ENCODE measurements at places on chromosomes 1 and 21.

DNA sequence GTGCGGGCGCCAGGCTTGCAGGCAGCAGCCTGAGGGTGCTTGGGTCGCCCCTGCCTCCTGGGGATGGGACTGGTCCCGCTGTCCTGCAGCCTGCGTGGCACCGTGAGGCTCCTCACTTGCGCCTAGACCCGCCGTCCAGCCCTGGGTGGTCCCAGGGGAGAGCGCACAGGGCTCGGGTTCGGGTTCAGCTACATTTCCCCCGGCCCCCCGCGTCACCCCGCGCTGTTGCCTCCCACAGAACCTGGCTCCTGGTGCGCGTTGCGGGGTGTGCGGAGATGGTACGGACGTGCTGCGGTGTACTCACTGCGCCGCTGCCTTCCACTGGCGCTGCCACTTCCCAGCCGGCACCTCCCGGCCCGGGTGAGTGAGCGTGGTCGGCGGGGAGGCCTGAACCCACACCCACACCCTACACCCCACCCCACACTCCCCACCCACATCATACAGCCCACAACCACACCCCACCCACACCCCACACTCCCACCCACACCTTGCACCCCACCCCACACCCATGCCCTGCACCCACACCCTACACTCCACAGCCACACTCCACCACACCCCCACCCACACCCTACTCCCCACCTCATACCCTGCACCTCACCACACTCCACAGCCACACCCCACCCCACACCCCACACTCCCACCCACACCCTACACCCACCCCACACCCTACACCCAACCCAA, 6.2 kb upstream of the PFKL start:
- DNase-seq, result no peak

- no peak for DNase-seq
These were observed 2.1 kb downstream of the TTC22 start for GRCh38 chr1:54798769-54799641.

DNA sequence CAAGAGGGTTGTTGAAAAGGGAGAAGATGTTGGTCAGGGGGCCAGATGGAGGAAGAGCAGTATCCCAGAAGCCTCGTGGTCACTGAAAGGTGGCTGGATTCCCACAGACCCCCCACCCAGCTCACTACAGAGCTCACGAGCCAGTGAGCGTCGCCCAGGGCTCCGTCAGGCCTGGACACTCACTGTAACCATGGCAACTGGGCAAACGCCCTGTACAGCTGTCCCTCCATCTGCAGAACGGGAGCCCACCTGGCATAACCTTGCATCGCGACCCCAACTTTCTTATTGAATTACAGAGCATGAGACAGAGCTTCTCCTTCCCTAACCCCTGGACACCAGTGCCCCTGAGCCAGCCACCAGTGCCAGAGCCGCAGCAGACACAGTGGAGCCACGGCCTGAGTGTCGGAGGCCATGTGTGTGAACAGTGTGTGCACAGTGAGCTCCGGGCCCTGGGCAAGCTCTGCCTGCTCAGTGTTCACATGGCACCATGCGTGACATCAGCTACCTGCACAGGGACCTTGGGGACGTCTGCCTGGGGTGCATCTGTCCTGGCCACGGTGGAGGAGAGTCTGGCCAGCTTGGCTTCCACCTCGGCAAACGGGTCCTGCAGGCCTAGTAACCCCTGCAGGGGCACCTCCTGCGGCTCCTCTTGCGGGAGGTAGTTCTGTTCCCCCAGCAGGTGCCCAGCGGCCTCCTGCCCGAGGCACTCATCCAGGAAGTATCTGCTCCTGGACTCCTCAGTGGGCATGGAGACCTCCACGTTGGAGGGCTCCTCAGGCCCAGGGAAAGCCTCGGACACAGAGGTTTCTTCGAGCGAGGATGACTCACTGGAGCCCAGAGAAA, 25.9 kb upstream of the DDOST start:
- no peak for DNase-seq

DNA sequence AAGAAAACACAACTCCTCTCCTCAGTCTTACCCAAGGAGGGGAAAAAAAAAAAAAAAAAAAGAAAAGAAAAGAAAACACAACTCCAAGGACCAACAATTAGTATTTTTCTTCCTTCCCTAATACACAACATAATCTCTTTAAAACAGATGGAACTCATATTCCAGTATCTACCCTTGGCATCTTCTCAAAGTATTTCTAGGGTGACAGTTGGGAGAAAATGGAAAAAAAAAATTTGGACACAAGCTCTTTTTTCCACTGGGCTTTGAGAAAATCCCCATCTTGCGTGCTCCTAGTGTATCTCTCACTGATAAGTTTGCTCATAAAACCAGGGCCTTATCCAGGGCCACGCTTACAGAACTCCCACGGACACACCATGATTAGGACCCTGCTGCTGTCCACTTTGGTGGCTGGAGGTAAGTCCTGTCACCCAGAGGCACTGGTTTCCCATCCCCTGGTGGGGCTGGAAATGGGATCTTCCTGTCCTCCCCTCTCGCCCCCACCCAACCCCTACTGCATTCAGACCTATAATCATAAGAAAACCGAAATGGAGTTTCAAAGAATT, at the start of gene CELA2B:
CELA2B (plus strand) TSS at position 353 of the 563 bp plus-strand sequence; CDS start at position 375, 22 bp downstream.
- DNase-seq, result no peak

- no peak for DNase-seq
These were observed 390.2 kb downstream of the USH2A start for GRCh38 chr1:216032961-216033614.

- no peak for DNase-seq
These were observed 31.8 kb upstream of the IFNGR2 start for GRCh38 chr21:33371366-33371765.

- DNase-seq, result no peak
These were observed 22.7 kb upstream of the PIK3CD start for GRCh38 chr1:9628541-9629444.

GRCh38 chr1:181953596-181953995, 107.9 kb downstream of the ZNF648 start:
- no peak for DNase-seq

- no peak for DNase-seq
These were observed 1.2 kb upstream of the ALDH9A1 start for GRCh38 chr1:165699577-165699976.

DNA sequence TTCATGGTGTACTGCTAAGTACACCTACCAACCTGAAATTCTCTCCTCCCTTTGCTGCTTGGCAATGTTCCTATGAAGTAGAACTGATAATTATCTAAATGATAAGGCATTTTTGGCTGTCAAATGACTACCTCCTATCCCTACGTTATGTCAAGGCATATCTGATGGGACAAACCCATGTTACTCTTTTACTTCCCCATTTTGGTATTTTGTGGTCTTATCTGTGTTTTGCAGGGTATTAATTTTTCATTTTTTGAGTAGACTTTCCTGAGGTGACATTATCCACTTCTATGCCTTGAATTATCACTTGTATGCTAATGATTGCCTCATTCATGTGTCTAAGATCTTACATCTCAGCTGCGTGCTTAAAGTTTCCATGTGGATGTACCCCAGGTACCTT, 499.6 kb upstream of the B3GALT2 start:
- DNase-seq, result no peak

- DNase-seq, result peak; percentile 30
These were observed 768.4 kb downstream of the LTN1 start for GRCh38 chr21:28224191-28224726.

DNA sequence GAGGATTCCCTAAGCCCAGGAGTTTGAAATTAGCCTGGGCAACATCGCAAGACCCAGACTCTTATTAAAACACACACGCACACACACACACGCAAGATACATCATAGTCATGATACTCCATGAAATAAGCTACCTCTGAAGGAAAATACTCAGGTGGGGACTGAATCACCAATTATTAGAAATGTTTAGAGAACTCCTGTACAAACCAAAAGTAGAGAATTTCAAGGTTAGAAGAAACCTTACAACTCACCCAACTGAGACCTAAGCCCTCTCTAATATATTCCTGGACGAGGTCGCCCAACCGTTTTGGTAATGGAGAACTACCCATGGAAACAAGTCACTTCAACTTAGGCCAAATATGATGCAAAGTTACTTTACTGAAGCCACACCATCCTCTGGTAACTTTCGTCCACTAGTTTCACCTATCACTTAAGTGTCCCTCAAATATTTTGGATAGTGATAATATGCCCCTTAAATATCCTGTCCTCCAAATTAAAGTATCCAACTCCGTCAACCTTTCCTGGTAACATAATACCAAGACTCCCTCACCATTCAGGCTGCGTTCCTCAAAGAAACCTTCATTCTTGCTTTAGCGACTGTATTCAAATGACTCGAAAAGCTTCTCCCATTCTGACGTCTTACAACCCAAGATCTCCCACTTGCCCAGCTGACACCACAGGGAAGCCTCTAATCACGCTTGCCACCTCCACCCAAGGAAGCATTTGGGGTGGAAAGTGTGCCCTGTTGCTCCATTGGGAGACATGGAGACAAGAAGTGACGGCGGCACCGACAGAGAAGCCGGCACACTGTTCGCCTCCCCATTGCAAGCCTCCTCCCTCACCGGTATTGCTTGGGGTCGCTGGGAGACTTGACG, 856 bp downstream of the NRDC start:
- DNase-seq, result no peak

DNA sequence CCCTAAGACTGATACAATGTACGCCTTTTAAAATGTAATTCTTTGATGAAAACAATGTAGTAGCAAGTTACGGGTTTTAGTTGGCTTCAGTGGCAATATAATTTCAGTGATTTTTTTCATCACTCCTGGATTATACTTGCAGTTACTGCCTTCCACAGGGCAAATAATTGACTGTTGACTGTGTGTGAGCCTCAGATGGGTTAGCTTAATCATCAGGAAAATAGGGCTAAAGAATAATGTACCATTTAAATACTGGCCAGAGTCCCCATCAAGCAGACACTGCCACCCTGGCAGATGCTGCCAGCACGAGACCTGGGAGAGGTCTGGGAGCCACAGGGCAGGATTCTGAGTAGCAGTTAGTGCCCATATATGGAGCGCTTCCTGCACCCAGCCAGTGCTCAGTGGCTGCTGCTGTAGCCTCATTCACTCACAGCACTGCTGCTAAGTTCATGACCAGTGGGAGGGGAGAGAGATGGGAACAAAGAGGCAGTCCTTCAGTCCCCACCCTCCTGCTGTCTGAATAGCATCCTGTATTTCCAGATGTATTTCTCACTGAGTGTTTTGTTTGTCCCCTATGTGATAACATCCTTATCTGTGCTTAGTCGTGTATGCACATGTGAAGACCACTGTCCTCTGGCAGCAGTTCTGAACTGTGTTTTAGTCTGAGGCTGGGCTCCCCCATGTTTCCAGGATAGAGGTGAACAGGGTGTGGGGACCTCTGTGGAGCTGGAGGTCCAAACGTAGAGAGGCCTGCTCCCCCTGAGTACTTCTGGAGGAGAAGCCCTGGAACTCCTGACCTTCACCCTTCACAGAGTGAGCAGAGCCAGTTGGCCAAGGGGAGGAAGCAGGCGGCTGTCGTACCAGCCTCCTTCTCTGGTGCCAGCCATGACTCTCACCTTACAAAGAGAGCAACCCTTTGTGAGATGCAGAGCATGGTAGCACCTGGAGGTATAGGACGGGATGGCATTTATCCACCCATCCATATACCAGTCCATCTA, 80.4 kb downstream of the ADARB1 start:
- DNase-seq, result peak; percentile 14

GRCh38 chr21:41254090-41254700, 62.4 kb upstream of the FAM3B start:
- DNase-seq, result no peak

GRCh38 chr1:204456826-204457442, 37.7 kb downstream of the PIK3C2B start:
- DNase-seq, result no peak

DNA sequence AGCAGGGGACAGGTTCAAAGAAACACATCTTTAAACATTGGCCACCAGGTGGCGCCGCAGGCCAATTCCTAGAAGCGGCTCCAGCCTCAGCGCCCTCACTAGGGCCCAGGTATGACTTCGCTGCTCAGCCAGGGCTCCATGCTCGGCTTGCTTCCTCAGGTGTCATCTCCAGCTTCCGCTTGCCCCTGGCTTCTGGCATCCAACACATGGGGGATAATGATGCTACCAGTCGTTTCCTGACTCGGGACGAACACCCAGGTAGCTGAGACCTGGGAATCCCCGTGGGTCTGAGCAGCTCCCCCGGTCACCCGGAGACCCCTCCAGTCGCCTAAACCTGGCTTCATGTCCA, 8.5 kb upstream of the MEX3A start:
- DNase-seq, result peak; percentile 63

DNA sequence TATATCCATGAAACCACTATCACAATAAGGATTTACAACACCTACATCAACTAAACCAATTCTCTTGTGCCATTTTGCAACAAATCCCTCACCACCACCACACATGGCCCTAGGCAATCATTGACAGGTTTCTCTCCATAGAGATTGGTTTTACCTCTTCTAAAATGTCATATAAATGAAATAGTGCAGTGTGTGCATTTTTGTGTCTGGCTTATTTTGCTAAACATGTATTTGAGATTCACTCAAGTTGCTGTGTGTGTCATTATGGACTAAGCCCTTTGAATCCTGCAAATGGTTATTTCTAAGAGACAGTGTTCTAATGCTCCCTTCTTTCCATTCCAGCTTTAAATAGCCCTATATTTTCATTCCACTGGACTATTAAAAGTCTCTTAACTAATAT, 179.7 kb upstream of the LRRC7 start:
- no peak for DNase-seq

GRCh38 chr1:150686275-150686674, 10.7 kb downstream of the GOLPH3L start:
- DNase-seq, result no peak

GRCh38 chr1:63731117-63732043, 42.4 kb upstream of the ROR1 start:
- DNase-seq, result peak; percentile 95

DNA sequence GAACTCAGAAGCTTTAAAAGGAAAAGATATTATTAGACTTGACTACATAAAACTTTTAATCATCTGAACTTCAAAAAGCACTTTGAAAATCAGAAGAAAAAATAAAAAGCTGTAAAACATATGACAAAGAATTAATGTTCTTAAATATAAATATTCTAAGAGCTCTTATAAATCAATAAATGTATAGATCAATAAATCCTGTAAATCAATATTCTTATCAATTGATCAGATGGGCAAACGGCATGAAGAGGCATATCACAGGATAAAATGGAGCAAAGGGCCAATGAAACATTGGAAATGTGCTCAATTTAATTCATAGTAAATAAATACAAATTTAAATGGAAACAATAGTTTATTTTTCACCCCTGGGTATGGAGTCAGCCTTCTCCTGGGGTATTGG, 66.1 kb upstream of the SMYD2 start:
- no peak for DNase-seq

GRCh38 chr1:98989556-98989907, 15.1 kb downstream of the PLPPR5 start:
- peak; percentile 24 for DNase-seq

- no peak for DNase-seq
These were observed 590.5 kb upstream of the ADAMTS5 start for GRCh38 chr21:27557356-27557755.

DNA sequence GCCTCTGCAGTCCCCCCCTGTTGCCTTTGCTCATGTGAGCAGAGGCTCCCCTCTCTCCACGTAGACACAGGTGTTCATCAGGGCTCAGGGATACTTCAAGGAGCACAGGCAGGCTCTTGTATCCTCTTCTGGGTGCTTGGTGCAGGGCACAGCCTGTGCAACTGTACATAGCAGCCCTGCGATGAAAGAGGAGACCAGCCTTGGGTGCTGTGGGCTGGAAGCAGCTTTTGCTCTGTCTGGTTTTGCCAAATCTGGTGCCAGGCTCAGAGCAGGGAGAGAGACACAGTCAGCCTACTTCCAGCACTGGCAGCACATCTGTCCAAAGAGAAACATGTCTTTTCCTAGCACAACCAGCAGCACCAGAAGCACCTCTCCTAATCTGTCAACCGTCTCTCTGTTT, 132.1 kb downstream of the ETS2 start:
- no peak for DNase-seq

- peak; percentile 29 for DNase-seq
These were observed 53.9 kb upstream of the AKT3 start for GRCh38 chr1:243903895-243904294.

GRCh38 chr1:183506561-183506960, 34.3 kb downstream of the SMG7 start:
- no peak for DNase-seq

Measured in kidney glomerular epithelial cell (primary cell).